ENCODE measurements at places on chromosomes 2 and 18. TPM values are rescaled to one million over a fixed set of nuclear protein-coding genes. Genes with fewer than 3 reads are reported as not detected.

- no peak for DNase-seq
These were observed 344.9 kb upstream of the SLC14A2 start for GRCh38 chr18:45270289-45270771.

GRCh38 chr2:113861740-113862139, 28.1 kb upstream of the ACTR3 start:
- no peak for DNase-seq

GRCh38 chr2:72081451-72081850, 66.2 kb downstream of the CYP26B1 start:
- peak; percentile 47 for DNase-seq

GRCh38 chr2:202035089-202035940, 1.7 kb downstream of the FZD7 start:
- peak; percentile 83 for DNase-seq

- DNase-seq, result peak; percentile 75
These were observed 1.1 kb downstream of the TTL start for GRCh38 chr2:112483042-112483473.

- DNase-seq, result no peak
These were observed 212.1 kb upstream of the NETO1 start for GRCh38 chr18:73079920-73080319.

- DNase-seq, result peak; percentile 36
These were observed 60.5 kb downstream of the BMPR2 start for GRCh38 chr2:202436626-202437025.

GRCh38 chr2:41706286-41706685, 341.5 kb upstream of the PKDCC start:
- no peak for DNase-seq

GRCh38 chr2:144458541-144458940, 61.4 kb downstream of the ZEB2 start:
- no peak for DNase-seq

DNA sequence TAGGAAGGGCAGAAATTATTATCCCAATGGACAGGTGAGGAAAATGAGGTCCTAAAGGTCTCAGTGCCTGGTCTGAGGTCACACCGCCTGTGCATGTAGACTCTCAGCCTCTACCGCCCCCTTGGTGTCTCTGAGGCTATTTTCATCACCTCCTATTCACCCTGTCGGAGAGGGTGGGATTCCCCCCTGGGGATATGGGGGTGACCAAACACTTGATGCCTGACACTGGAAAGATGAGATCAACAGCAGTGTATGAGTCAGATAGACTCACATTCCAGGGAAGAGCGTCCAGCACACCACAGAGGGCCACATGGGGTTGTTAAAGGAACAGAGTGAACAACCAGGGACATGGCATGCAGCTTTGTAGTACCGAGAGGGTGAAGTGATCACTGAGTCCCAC, 199.7 kb downstream of the SMAD2 start:
- no peak for DNase-seq

DNA sequence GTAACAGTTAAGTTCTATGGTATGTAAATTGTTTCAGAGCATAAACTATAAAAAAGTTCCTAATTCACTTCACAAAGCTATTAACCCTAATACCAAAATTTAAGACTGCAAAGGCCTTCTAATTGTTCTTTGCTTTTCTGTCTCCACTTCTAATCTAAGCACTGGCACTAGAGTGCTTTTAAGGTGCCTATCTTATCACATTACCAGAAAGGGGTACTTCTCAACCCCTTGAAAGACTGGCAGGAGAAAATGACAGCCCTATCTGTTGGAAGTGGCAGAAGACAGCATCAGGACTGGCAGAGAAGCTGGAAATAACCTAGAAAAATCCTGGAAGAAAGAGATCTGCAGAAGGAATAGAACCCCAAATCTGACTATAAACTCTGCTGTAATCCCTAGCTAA, 10.3 kb downstream of the CNRIP1 start:
- no peak for DNase-seq

DNA sequence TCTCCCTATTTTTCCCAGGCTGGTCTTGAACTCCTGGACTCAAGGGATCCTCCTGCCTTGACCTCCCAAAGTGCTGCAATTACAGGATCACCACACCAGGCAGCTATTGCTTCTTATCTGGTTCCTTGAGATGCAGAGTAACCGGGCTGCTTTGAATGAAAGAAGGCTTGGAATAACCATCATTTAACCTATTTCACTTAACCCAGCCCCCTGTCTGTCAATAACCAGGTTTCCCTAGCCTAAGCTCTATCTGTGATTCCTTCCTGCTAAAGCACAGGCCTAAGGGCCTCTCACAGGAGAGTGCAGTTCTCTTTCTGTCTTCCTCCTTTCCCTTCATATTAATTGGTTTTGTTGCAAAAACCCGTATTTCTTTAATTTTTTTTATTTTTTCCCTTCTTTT, 393.5 kb upstream of the RAB12 start:
- no peak for DNase-seq

GRCh38 chr2:167438206-167438605, 549.9 kb downstream of the XIRP2 start:
- peak; percentile 79 for DNase-seq

DNA sequence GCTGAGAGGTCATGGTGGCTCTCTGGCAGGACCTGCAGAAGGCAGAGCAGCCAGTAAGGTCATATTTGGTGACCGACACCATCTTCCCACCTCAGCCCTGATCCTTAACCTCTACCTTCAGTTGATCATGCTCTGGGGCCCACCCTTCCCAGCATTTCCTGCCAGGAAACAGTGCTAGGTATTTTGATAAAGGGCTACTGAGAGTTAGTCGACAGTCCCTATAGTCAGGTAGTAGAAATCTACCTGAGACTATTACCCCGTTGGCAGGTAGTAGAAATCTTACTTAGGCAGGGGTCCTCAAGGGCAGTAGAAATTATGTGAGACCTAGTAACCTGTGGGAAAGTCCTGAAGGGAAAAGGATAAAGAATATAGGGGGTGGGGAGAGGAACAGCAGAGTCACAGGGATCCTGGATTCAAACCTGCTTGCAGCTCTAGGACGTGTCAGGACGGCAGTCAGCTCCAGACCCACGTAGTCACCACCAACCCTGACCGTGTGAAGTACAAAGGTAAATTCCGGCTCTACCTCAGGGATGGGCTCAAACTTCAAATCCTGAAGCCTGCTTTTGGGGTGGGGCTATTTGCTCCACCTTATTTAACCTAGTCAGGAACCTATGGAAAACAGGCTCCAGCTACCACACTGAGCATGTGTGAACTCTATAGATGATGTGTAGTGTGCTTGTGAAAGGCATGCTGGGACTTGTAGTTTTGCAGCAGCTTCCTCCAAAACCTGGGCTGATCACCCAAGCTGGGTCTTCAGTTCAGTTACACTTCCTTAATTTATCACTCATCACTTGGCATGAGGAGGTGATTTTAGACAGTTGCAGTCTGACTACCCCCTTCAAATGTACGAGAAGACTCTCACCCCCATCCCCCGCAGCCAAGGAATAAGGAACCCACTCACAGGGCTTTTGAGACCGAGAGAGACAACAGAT, at the start of gene DQX1:
DQX1 (minus strand) TSS at position 515 of the 932 bp plus-strand sequence; CDS start at position 13, 502 bp downstream.
- DNase-seq, result peak; percentile 44

DNA sequence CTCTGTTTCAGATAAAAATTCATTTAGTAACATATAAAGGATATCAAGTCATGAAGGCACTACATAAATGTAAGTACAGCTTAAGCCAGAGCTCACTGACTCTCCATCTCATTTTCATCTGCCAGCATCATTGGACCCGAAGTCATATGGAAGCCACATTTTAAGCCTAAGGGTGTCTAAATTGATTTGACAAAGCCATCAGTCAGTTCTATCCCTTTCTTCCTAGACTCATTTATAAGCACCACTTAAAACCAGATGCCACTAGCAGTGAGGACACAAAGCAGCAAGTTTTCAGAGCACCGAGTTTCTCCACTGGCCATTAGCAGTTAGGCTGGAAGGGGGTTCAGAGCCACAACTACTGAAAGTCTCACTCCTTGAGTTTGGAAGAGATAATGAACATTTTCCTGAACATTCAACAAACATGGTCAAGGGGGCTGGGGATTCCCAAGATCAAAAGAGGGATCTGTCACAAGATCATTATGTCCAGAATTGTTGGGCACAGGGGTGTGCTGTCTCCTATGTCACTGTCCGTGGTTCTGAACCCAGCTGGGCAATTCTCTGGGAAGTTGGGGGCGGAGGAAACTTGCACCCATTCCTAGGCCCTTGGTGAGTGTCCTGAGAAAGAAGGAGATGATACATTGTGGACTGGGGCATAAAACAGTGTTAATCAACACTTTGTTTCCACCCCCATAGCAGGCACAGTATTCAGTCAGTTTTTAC, 158.5 kb upstream of the LMAN1 start:
- no peak for DNase-seq

DNA sequence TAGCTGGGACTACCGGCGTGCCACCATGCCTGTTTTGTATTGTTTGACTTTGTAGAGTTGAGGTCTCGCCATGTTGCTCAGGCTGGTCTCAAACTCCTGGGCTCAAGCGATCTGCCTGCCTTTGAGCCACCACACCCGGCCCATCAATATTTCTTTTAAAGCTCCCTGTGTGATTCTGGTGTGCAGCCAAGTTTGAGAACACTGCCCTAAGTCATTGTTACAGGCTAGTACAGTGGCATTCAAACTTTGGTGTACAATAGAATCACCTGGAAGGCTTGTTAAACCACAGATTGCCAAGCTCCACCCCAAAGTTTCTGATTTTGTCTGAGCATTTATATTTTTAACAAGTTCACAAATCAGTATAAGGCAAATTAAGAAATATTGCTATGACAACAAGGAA, 99.9 kb downstream of the RBBP8 start:
- no peak for DNase-seq

DNA sequence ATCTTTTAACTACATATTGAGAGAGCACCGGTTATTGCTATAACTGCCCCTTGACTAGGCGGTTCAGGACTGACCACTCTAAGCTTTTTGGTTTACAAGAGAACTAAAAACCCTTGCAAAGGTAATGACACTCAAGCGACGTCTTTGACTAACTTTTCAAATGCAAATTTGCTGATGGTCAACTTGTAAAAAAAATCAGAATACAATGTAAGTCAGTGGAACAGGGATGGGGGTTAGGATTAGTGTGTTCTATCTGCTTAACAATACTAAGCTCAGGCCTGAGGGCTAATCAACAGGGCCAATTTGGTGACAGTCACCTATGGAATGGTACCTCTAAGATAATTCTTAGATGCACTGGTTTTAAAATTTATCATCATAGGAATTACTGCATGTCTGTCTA, 57.1 kb downstream of the ZAP70 start:
- no peak for DNase-seq

DNA sequence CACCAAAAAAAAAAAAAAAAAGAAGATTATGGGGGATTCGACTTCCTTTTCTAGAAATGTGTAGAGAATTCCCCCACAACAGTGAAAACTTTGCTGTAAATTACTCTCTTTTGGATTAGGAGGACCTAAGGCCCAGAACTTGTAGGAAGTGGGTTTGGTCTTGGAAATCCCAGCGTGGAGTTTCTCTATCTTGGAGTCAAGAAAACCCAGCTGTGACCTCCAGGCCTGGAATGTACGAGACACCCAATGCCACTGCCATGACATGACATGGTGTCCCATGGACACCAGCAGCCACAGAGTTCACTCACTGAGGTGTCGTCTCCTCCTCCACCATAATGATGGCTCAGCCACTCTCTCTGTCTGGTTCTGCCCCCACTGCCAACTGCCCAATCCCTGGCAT, 202.3 kb downstream of the ALPK2 start:
- no peak for DNase-seq

DNA sequence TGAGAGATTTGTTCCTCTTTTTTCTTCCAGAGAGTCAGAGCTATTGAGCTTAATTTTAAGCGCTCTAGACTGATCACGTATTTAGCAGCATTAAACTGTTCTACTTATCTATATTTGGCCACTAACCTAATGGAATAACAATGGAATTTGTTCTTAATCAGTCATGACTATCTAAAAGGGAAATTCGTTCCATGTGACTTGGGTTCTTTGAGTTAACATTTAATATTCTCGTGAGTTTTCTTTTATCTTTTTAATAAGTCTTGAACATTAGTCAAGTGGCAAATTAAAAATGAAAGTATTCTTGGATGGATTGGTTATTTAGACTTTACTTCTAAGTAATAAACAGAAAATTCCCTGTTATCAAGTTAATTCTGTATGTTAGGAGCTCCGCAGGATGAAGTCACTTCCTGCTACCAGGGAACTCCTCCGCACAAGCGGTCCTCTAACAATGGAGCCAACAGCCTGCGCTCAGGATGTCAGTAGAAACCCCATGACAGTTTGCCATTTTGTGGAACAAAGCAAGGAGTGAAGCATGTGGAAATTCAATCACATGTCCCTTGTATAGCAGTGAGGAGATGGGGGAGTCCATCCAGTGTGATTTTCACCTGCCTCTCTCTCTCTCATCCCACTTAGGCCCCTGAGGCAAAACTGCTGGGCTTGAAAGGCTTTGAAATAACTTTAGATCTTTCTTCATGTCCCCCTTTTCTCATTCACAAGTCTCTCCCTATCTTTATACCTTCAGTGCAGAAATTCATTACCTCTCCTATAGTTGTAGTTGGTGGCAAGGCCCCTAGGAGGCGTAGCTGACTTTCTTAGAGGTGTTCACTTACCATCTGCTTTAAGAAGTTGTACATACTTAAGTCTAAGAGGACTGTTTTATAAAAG, 138.1 kb downstream of the WDR7 start:
- DNase-seq, result peak; percentile 26

- no peak for DNase-seq
These were observed 41.6 kb upstream of the PLB1 start for GRCh38 chr2:28454016-28454930.

DNA sequence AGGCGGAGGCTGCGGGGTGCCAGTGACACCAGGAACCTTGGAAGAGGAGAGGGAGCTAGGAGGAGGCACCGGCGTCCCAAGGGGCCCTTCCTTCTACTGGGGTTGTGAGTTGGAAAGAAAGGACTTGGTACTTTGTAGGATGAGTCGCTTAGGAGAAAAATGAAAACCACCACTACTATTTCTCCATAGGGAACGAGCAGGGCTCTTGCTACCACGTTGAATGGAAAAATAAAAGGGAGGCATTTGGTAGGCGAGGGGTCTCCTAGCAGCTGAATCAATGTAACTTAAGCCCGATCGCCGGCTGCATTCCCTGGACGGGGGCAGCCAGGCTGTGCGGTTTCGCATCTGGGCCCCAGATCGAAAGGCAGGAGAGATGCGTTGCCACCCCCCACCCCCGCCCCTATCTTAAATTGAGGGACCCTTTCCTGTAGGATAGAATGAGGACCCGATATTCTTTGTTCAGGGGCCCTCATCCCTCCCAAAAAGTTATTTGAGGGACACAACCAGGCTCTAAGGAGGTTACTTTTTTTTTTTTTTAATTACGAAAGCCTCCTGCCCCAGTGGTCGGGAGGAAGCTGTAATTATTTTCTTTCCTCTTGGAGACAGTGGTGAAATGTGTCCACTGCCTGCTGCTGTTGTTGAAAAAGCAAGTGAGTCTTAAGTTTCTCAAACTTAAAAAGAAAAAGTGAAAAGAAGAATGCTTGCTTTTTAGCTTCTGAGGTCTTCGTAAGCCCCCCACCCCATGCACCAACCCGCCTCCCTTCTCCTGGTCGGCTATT, 1.3 kb downstream of the IGFBP2 start:
- DNase-seq, result no peak

- no peak for DNase-seq
These were observed 174.1 kb downstream of the ANKRD44 start for GRCh38 chr2:197136452-197136851.

The KCNJ3 gene
- total RNA-seq, result not detected

The MTHFD2 gene
- 334 TPM for total RNA-seq

The CABYR gene
- 5.6 TPM for total RNA-seq

The GPR35 gene
- 1.2 TPM for total RNA-seq

The AMER3 gene
- not detected for total RNA-seq

The SERPINB12 gene
- not detected for total RNA-seq

The TCF23 gene
- not detected for total RNA-seq

The MEP1B gene
- under 0.01 TPM for total RNA-seq

The MLPH gene
- 8.2 TPM for total RNA-seq

The SMYD5 gene
- total RNA-seq, result 19.0 TPM
